ENCODE measurements at places on chromosomes 2 and 18.
A peak's percentile ranks its signal among the peaks of the same experiment; 100 is the strongest.

GRCh38 chr2:194621945-194622344 is 1035.1 kb upstream of the SLC39A10 start:
- no peak for DNase-seq

DNA sequence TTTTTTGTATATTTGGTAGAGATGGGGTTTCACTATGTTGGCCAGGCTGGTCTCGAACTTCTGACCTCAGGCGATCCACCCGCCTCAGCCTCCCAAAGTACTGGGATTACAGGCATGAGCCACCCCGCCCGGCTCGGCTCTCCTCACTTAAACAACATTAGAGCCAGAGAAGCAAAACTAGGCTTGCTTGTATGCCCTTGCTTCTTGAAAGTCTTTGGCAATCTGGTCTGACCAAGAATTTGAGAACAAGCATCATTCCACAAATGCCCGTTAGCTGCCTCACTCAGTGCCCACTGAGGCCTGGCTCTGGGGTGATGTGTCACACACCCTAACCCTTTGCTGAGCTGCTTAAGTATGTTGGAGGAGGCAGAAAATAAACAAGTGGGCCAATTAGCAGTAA is 33.5 kb downstream of the SOWAHC start:
- DNase-seq, result no peak

GRCh38 chr2:12965540-12966269 is 249.0 kb downstream of the TRIB2 start:
- DNase-seq, result no peak

- no peak for DNase-seq
Observed at GRCh38 chr2:32189011-32189410, 23.3 kb downstream of the SLC30A6 start.

DNA sequence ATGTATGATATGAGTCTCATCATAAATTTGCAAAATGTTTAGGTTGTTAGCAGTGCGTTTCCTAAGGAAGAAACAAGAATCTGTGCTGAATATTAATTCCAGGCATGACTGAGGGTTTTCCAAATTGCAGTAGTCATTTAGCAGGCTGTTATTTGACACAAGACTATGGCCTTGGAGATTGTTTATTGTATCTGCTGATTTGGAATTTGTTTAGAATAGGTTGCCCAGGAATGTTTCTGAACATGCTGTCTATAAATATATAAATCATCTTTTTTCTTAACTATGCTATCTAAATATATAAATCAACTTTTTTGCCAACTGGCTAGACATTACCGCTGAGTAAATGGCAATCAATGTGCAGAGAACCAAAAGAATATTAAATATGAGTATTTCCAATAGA is 90.9 kb downstream of the DOK6 start:
- no peak for DNase-seq

DNA sequence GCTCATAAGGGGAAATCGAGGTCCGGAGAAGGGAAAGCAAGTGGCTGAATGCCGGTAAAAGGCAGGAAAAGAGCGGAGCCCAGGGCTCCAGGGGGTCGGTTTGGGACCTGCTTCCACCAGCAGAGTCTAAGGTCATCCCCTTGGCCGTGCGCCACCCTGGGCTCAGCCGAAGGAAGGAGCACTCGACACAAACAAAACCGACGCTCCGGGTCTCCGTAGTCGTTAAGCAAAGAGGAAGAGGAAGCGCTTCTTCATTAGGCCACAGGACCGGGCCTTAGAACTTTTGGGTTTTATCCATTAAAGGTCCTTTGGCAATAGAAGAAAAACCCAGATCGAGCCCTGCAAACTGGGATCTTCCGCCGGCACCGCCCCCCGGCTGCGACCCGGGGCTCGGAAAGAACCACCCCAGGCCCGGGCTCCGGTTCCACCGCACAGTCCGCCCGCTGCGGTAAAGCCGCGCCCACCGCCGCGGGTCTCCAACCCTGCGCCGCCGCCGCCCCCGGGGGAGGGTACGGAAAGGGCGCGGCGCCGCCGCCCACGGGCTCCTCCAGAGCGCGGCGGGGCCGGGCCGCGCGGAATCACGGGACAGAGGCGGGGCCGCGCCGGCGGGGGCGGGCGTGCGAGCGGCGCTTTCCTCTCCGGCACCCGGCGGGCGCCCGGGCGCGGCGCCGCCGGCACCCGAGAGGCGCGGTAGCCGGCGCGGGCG is at the start of gene TTL:
TTL (plus strand) TSS at position 629 of the 706 bp plus-strand sequence. CDS start 189 bp downstream, outside the sequence.
- peak; percentile 74 for DNase-seq

DNA sequence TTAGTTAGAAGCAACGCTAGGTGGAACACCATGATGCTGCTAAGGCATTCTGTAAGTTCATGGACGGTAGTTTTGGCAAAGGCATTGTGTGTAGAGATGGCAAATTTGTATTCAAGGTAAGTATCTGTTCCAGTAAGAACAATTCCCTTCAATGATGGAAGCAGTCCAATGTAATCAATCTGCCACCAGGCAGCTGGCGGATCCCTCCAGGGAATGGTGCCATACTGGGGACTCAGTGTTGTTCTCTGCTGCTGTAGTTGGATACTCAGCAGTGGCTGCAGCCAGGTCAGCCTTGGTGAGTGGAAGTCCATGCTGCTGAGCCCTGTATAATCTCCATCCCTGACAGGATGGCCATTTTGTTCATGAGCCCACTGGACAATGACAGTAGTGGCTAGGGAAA is 62.8 kb downstream of the ARL6IP6 start:
- DNase-seq, result no peak

DNA sequence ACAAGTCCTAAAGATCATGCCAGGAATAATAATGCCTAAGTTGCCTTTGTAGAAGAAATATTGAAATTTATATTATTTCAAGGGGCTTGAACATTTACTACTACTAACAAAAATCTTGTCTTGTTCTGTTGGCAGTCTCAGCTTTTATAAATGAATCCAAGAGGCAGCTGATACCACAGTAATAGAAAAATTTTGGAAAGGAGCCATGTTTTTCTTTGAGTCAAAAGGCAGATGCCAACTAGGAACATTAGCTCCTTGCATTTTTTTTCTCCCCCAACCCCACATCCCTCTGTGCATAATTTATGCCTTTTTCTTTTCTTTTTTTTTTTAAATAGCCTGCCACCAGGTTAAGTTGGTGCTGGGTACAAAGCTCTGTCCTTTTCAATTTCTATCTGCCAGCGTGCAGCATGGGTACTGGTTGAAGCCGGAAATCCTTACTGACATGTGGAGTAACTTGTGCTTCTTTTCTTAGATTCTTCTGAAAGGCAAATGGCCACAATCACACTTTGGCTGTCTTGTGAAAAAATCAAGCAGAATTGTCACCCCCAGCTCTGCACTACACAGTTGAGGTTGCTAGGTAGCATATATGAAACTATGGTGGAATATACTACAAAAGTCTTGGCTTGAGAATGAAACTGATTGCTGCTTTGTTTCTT is 98.8 kb downstream of the RHBDD1 start:
- DNase-seq, result no peak

- DNase-seq, result no peak
Observed at GRCh38 chr2:12697617-12698016, 19.1 kb upstream of the TRIB2 start.

Measured in nucleus accumbens (tissue), 56 donors.